Right lobe of liver (tissue), 6 donors: ENCODE measurements at places on chromosomes 7 and 10. TPM values are rescaled to one million over a fixed set of nuclear protein-coding genes. Genes with fewer than 3 reads are reported as not detected.

DNA sequence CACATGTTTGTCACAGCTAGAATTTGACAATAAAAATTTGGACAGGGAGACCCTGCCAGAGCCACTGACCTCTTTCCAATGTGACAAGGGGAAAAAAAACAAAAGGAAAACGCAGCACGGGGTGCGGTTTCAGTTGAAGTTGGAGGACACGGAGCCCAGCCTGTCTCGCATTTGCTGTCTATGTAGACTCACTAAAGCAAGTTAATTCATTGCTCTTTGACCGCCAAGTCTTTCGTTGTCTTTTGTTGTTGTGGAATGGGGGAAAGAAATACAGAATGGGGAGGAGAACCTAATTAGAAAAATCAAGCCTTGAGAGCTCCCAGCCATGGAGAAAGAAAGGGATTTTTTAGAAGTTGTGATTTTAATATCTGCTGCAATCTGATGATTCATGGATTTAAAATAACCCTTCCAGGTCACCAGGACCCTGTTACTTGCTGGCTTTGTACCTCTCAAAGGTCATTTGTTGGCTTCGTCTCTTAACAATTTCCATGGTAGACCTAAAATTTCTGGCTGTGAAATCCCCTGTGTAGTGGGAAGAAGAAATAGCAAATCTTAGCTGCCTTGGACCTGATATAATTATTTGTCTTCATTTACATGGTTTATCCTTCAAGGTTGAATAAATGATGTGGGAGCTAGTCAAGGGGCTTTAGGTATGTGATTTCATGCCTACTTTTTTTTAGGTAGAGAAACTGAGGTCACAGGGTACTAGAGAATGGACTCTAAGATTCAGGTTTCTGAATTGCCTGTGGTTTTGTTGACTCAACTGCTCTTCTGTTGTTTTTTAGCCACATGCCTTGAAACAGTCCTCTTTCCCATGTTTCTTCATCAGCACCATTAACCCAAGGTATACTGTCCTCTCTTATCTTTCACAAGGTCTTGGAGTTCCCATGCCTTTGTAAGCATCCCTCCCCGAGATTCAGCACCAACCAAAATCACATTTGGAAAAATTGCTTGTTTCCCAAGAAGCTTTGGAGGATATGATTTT, 78.7 kb downstream of the TCF7L2 start:
- DNase-seq, result no peak

- DNase-seq, result peak; percentile 13
Measured at GRCh38 chr10:132283604-132284382, 24.0 kb downstream of the STK32C start.

- peak; percentile 84 for DNase-seq
Measured at GRCh38 chr7:50560865-50561351, 4.3 kb downstream of the DDC start.

GRCh38 chr7:159086301-159086925, 58.3 kb downstream of the VIPR2 start:
- no peak for DNase-seq

GRCh38 chr10:77836299-77836820, 90.2 kb downstream of the DLG5 start:
- DNase-seq, result peak; percentile 54

GRCh38 chr10:125085258-125086054, 74.9 kb downstream of the CTBP2 start:
- DNase-seq, result no peak

- DNase-seq, result no peak
Measured at GRCh38 chr10:66680886-66681285, 244.9 kb upstream of the LRRTM3 start.

The ACTR3C gene
- total RNA-seq, result 32.8 TPM

The GHRHR gene
- total RNA-seq, result 0.37 TPM
